ENCODE measurements at places on chromosomes 7 and 10.
A peak's percentile ranks its signal among the peaks of the same experiment; 100 is the strongest.

GRCh38 chr10:110069502-110069982 lies 61.8 kb downstream of the ADD3 start:
- no peak for DNase-seq

DNA sequence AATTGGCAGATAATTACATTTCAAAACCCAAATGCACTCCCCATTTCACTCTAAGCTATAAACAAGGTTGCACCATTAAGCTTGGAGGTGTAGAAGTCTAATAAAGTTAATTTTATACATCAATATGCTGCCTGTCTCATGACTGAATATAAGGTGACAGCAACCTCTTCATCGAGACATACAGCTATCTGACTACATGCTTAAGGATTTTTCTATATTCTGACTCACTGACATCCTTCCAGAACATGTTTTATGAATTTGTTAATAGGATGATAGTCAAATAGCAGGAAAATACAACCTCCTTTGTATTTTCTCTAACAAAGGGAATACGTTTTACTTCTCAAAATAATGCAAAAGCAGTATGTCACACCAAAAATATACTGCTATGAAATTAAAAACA lies 76.6 kb downstream of the NRBF2 start:
- no peak for DNase-seq

DNA sequence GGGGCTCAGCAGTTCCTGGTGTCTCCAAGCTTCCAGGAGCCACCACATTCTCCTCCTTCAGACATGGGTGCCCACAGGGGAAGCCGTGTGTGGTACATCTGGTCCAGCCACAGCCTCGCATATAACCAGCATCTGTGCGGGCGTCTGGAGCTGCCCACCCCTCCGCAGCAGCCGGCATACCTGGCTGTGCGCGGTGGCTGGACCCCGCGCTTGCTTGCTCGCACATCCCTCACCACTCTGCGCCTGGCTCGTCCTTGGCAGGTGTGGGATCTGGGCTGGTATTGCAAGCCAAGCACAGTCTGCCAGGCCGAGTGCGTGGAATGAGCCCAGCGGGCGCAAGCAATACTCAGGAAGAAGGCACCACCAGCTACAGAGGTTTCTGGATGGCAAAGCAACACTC lies 117.7 kb upstream of the MBL2 start:
- DNase-seq: no peak

- DNase-seq: no peak
Observed at GRCh38 chr10:121947343-121948330, 19.8 kb upstream of the ATE1 start.

- DNase-seq: no peak
Observed at GRCh38 chr7:30403477-30403876, 75.1 kb downstream of the NOD1 start.

GRCh38 chr7:142646386-142647140 lies 102.7 kb upstream of the PRSS1 start:
- no peak for DNase-seq

GRCh38 chr10:104304927-104305326 lies 33.3 kb downstream of the ITPRIP start:
- DNase-seq: no peak

- DNase-seq: no peak
Observed at GRCh38 chr7:73896454-73896853, 35.5 kb downstream of the TMEM270 start.

GRCh38 chr7:47153576-47153975 lies 428.3 kb downstream of the TNS3 start:
- no peak for DNase-seq

GRCh38 chr7:43869867-43870240 lies 537 bp upstream of the MRPS24 start:
- no peak for DNase-seq

GRCh38 chr10:71694567-71694968 lies 25.0 kb downstream of the C10orf105 start:
- DNase-seq: no peak

GRCh38 chr10:55058800-55059199 lies 257.8 kb upstream of the PCDH15 start:
- no peak for DNase-seq

GRCh38 chr7:152600266-152600665 lies 75.7 kb downstream of the XRCC2 start:
- DNase-seq: no peak

DNA sequence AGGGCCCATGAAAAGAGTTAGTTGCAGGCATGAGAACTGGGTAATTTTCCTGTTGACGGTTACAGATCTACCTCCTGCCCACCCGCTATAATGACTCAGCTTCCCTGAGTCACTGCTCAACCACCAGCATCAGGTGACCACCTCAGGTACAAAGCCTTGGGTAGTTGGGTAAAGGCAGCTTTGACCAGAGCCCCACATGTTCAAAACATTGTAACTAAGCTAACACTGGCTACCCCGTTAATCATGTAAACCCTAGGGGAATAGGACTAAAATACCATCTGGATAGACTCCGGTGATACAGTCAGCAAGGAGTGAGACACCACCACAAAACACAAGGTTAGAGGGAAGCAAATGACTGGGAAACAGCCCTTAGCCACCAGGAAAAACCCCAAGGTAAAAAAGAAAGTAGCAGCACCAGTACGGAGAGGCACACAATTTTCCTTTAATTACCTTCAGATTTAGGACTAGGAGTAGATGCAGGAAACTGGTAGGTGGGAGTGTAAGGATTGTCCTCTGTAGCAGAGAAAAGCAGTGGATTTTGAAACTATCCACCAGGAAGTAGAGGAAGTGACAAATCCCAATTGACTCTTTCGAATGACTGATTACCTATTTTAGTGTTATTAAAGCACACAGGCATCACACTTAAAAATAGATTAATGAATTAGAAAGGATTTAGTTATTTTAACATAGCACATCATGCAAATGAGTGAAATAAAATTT lies 103.5 kb upstream of the PDLIM1 start:
- DNase-seq: no peak

GRCh38 chr7:159122276-159122675 lies 22.4 kb downstream of the VIPR2 start:
- DNase-seq: no peak

DNA sequence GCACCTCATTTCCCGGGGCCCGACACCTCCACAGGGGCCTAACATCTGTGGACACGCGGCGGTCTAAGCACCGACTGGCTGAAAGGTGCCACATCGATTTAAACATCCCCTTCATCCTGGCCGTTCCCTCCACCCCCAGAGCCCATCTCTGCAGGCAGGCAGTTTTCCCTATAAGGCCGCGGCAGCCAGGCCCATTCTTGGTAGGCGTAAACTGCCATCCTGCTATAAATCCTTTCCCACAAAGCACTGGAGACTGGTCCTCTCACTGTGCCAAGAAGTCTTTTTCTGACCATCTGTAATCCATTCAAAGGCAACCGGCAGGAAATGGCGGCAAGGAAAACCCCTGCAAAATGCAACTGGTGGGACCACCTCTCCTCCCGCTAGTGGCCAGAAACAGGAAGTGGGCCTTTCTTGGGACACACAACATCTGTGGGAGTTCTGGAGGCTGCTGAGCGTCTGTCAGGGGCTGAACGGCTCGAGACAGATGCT lies 22.4 kb downstream of the ATXN7L1 start:
- DNase-seq: no peak

DNA sequence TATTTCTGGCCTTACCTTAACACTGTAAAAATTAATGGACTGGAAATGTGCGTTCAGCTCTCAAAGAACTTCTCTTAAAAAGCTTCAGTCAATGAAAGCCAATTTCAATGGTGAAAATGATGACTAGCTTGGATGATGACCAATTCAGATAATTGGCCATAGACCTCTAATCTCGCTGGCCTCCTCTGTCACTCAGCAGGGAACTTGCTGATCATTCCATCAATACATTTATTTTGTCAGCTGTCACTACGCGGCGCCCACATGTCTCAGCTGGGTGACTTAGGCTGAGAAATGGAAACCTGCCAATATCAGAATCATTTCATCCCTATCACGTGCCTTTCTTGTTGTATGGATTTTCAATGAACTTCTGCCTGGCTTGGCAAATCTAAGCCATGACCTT lies 673.0 kb upstream of the AUTS2 start:
- no peak for DNase-seq

- no peak for DNase-seq
Observed at GRCh38 chr7:131665021-131665420, 108.6 kb upstream of the PODXL start.

- DNase-seq: no peak
Observed at GRCh38 chr10:132310701-132311337, 3.1 kb upstream of the STK32C start.

GRCh38 chr7:128321044-128321422 lies 22.7 kb downstream of the RBM28 start:
- no peak for DNase-seq

DNA sequence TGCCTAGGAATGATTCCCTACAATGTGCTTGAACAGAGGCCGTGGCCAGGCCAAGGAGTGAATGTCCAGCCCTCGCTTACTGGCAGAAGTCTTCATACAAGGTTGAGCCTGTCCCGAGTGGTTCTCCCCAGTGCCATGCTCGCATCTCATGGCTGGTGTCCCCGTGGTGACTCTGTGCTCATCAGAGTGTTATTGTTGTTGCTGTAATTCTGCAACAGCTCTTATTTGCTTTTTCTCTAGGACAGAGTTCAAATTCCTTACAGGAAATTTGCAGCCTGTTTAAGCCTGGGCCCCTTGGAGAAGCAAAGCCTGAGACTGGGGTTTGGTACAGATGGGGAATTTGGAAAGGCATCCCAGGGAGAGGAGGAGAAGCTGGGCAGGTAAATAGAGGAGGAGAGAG lies 157.7 kb upstream of the PRR15 start:
- no peak for DNase-seq

- no peak for DNase-seq
Observed at GRCh38 chr7:4123346-4123745, 558.7 kb upstream of the FOXK1 start.

DNA sequence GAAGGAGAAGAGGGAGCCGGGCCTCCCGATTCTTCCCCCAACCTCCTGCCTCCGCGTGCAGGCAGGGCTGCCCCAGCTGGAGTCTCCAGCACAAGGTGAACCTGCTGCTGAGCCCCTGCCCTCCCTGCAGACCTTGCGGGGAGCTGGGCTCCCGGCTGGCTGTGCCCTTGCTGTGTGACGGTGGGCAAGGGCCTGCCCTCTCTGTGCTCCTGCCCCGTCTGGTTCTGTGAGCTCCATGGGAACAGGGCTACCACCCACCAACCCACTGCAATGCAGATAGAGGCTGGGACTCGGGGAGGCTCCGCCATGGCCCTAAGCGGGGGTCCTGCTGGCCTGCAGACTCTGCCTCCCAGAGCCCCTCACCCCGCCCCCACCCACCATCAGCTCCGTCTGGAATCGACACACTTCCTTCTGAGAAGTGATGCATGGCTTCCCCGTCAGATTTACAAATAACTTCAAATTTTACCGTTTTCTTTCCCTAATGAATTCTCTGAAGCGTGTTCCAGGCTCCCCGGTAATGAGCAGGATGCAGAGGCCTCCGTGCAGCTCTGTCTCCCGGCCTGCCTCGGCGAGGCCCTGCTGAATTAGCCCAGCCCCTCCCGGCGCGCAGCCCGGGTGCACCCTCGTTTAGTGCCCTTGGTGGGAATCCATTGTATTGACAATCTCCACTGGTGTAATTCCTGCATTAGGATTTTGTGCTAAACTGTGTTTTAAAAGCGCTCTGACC lies 111.0 kb downstream of the MICALL2 start:
- DNase-seq: no peak

GRCh38 chr7:130458257-130458656 lies 17.4 kb upstream of the CEP41 start:
- DNase-seq: no peak

- no peak for DNase-seq
Observed at GRCh38 chr7:92924800-92925199, 88.4 kb upstream of the CDK6 start.

GRCh38 chr7:18208921-18209320 lies 181.3 kb upstream of the PRPS1L1 start:
- no peak for DNase-seq

DNA sequence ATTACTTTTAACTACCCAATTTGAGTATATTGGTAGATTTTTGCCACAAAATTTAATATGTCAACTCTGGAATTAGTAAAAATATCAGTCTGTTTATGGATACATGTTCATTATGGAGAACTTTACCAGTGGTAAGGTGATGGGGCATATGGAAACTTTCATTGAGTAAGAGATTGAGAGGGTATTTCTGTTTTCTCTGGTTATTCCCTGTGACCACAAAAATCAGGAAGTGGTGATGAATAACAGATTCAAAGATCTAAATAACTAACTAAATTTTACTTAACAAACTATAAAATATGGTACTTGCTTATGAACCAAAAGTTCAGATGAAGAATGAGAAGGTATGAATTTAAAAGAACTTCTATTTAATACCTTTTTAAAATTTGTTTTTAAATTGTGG lies 22.1 kb upstream of the STEAP4 start:
- no peak for DNase-seq

- DNase-seq: no peak
Observed at GRCh38 chr7:68457481-68457880, 1140.8 kb upstream of the AUTS2 start.

- DNase-seq: no peak
Observed at GRCh38 chr7:79055722-79056415, 397.6 kb downstream of the MAGI2 start.

- no peak for DNase-seq
Observed at GRCh38 chr10:43090188-43090587, 13.3 kb downstream of the RET start.

DNA sequence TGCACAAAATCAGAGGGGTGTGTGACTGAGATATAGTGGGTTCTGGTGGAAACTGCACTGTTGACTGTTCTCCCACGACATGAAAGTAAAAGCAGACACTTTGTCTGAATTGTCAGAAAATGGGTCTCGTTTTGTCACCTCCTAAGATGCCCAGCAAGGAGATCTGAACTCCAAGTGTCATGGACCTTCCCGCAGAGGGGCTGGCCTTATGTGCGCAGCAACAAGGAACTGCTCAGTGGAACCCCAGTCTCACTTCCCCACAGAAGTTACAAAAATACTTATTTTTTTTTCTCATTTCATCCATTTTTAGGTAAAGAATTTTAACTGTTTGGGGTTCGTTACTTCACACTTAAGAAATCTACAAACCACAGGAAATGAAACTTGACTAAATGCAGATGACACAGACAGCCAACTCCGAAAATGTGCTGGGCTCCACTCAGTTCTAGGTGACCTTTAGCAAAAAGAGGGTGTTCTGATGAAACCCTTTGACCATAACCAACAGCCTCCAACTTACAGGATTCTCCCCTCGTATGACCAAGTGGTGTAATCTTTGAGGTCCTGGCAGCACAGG lies 115.0 kb downstream of the FAM107B start:
- no peak for DNase-seq

- DNase-seq: no peak
Observed at GRCh38 chr10:97822261-97822687, 27.4 kb upstream of the GOLGA7B start.

- DNase-seq: no peak
Observed at GRCh38 chr7:20913853-20914252, 127.2 kb upstream of the SP8 start.

- DNase-seq: peak; percentile 18
Observed at GRCh38 chr10:78844960-78845607, 223.7 kb upstream of the ZMIZ1 start.

- DNase-seq: no peak
Observed at GRCh38 chr10:132468651-132469050, 68.9 kb upstream of the INPP5A start.

Measured in HEK293T (cell line).